ENCODE measurements at places on chromosomes 4 and X.

DNA sequence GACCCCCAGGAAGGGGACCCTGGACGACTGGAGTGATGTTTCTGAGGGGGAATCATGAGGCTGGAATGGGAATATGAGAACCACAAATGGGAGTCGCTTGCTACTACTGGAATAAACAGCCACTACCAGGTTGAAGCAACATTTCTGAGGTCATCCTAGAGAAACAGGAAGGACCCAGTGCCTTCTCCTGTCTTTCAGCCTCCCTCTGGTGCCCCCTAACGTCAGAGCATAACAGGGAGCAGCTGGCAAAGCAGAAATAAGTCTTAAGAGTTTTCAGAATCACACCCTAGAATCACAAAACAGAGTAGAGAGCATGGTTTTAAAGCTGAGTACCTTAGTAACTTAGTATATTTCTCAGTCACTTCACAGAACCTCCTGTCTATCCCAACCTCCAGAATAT lies 347.8 kb upstream of the PITX2 start:
- DNase-seq, result no peak

DNA sequence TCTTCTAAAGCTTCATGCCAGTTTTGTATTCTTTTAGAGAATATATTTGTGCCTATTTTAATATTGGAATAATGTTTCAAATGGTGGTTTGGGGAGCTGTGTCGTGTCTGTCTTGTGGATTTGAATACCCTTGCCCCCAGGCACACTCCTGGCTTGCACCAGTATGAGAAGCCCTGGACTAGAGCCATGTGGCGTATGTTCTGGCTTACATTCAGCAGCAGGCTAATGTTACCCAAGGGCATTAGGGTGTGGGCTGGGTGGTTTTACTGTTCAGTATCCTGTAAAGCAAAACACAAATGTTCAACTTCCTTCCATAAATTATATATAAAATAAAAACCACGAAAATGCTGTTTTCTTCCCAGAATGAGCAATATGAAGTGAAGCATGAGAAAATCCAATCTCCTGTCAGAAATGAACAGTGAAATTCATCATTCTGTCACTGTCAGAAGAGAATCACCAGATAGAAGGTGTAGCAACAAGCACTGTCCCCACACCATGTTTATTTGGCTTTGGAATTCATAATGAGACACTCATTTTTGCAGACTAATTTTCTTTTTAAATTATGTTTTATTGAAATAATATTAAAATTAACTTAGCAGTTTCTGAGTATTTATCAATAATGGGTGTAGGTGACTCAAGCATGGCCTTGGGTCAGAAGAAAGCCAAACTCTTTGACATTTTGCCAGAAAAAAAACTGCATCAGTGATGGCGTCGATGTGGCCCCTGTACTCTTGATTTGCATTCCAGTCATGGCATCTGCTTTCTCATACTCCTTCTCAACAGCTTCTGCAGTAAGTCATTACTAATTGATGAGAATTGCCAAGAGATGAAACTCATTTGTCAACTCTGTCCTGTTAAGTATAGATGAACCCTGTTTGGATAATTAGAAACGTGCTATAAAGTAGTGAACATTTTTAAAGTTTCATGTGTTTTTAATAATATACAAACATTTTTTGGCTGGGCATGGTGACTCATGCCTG lies 43.8 kb downstream of the WWC2 start:
- DNase-seq, result peak; percentile 83

- DNase-seq, result no peak
These were observed 6.6 kb downstream of the ABCD1 start for GRCh38 chrX:153731117-153731844.

GRCh38 chrX:123851079-123851478 lies 8.8 kb upstream of the XIAP start:
- DNase-seq, result no peak

- no peak for DNase-seq
These were observed 4.3 kb downstream of the SLC6A8 start for GRCh38 chrX:153692003-153692402.

DNA sequence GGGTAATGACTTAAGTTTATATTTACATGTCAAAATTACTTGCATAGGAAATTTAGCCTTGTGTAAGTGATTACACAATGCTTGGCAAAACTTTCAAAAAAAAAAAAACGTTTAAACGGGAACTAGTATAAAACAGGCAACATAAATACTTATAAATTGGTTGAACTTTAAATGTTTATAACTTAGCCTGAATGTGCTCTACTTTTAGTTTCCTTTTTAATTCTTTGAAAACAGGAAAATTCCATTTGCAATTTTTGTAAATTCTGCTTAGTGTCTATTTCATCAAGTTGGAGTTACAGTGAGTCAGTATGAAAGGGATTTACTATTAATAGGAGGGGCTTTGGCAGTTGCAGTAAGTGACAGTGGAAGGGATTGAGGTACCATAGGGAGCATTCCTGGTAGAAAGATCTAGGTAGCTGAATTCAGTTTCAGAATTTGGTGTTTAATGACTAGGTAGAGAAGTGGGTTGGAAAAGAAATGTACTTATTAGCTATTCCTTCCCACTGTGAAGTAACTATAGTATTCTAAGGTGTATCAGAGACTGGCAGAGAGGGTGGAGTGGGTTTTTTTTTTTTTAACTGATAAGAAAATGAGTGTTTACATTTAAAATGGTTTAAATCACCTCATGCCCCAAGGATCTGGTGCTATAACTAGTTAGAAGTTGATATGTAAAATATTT lies 2.8 kb downstream of the STAG2 start:
- DNase-seq, result no peak

- no peak for DNase-seq
These were observed 341.7 kb upstream of the FAT1 start for GRCh38 chr4:187065396-187065795.

- DNase-seq, result peak; percentile 17
These were observed 106.8 kb upstream of the CBLL2 start for GRCh38 chrX:22165732-22166457.

DNA sequence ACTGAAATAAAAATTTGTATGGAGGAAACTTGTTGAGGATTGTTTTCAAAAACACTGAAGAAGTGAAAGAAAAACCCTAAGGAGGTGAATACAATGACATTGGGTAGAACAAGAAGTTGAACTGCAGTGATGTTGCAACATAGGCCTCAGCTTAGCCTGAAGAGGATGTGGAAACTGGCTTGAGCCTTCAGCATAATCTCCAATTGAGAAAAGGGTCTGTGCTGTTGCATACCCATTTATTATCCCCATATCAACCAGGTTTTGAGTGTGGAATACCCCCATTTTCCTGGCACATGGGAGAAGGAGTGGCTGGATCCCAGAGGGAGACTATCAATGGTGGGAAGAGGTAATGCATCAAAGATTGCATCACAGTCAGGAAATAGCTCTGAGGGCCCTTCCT lies 695.0 kb upstream of the HS3ST1 start:
- no peak for DNase-seq

GRCh38 chr4:152700151-152700550 lies 20.4 kb upstream of the TMEM154 start:
- no peak for DNase-seq

DNA sequence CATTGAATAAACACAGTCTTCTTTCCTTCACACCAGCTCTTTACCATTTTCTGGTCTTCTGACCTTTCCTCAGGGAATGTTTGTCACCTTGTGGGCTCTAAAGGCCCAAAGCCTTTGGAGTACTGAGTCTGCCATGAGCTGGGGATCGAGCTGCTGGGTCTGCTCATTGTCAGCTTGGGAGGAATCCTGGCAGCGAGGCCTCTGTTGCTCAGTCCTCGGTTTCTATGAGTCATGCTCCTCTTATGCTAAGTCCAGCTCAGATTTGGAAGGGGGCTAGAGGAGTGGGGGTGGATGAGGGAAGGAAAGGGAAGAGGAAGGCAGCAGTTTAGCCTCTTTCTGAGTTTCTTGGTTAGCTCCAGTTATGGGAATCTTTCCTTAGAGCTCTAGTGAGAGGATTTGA lies 31.1 kb downstream of the NHSL2 start:
- DNase-seq, result peak; percentile 52

GRCh38 chr4:180314972-180315371 lies 1928.2 kb upstream of the TENM3 start:
- no peak for DNase-seq

GRCh38 chr4:74451214-74451661 lies 6.3 kb downstream of the AREG start:
- DNase-seq, result no peak

DNA sequence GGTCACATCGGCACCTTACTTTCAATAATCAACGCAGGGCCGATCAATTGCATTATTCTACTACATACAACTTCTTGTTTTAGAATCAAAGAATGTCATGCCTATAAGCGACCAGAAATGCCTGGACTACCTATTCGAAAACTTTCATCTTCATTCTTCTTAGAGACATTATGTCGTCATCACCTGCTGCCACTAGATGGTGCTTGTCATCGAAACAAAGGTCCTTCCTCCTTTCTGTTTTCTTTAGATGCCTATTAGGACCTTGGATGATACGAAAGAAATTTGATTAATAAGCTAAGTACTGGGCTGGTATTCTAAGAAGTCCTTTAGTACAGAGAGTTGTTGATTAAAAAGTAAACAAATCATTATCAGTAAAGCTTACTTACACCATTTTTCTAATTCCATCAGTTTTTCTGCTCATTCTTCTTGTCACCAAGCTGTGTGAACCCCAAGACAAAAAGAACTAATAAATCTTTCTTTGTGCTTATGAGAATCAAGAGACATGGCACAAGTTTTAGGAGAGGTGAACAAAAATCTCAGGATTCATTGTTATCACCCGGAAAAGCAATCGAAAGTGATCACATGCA lies 154.5 kb upstream of the SLC4A4 start:
- peak; percentile 21 for DNase-seq

DNA sequence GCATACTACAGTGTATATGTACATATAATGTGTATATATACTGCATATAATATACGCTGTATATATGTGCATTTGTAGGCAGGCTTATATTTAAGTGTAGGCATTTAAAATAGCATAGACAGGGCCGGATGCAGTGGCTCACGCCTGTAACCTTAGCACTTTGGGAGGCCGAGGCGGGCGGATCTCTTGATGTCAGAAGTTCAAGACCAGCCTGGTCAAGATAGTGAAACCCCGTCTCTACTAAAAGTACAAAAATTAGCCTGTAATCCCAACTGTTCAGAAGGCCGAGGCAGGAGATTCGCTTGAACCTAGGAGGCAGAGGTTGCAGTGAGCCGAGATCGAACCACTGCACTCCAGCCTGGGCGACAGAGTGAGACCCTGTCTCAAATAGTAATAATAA lies 78.4 kb downstream of the JAKMIP1 start:
- no peak for DNase-seq

DNA sequence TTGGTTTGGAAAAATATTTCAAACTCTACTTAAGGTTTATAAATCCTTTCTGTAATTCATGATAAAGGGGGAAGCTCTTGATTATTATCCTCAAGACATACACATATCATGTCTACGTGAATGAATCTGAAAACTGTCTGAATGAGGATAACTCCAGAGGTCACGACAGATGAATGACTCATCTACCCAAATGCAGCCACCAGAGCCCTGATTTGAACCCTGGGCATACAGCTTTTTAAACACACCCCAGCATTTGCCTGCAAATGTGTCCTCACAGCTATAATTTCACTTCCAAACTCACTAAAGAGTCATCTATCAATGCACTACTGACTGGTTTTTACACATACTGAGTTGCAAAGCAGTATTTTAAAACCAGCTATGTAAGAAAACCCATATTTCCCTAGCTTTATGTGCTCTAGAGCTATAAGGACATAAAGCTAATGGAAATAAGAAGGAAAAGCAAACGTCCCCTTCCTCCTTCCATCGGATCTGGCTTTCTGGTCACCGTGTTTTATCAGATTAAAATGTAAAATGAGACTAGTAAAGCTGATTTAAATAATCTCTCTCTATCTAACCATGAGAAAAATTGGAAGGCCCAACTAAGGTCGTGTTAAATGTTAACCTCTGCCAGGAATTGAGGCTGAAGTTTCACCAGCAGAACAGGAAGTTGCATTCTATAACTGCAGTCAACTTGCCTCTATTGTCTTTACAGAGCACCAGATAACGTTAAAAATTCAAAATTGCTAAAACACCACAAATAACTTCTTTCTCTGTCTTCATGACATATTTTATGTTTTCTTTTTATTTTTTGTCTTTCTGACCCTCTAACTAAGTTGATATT lies 63.1 kb upstream of the SPP1 start:
- DNase-seq, result no peak

DNA sequence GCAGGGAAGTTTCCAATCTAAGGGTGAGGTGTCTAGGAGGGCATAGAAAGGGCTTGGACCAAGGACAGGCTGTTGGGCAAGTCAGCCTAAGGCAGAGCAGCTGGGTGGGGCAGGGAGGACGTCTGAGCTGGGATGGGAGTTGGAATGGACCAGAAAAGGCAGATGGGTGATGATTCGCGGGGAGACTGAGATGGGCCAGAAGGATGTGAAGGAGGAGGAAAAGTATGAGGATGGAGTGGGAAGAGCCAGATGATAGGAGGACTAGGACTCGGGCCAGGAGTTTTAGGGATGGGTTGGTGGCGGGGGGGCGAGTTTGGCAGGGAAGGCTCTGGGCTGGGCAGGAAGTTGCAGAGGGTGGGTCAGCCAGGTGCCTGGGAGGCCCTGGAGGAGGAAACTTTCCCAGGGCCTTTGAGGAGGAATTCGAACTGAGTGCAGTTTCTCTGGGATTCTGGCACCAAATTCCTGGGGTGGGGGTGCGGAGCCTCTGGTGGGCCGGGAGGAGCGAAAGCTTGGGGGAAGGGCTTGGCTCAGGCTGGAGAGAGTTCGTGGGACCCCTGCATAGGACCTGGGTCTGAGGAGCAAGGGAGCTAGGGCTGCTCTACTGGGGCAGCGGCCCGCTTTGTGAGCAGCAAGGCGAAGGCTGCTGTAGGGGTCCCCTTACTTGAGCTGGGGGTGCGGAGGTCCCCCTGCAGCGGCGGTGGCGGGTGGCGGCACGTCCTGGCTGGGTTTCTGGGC lies 8.7 kb upstream of the TIMP1 start:
- no peak for DNase-seq

- no peak for DNase-seq
These were observed 245.5 kb downstream of the BANK1 start for GRCh38 chr4:102036016-102036415.

DNA sequence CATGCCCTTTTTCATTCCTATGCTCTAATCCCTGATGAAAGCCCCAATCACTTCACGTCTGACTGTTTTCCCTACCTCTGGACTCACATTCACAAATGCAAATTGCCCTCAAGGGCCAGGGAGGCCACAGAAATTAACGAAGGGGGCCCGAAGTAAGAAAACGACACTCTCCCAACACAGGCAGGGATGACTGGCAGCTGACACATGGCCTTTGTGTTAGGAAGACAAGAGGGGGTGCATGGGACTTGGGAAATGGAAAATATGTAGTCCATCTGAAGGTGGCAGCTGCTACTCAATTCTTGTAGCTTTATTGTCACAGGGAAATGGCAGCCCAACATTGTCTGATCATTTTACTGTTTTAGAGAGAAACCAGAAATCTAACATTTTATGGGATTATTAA lies 12.3 kb upstream of the SPARCL1 start:
- DNase-seq, result no peak

GRCh38 chr4:26124753-26125321 lies 196.0 kb upstream of the RBPJ start:
- no peak for DNase-seq

DNA sequence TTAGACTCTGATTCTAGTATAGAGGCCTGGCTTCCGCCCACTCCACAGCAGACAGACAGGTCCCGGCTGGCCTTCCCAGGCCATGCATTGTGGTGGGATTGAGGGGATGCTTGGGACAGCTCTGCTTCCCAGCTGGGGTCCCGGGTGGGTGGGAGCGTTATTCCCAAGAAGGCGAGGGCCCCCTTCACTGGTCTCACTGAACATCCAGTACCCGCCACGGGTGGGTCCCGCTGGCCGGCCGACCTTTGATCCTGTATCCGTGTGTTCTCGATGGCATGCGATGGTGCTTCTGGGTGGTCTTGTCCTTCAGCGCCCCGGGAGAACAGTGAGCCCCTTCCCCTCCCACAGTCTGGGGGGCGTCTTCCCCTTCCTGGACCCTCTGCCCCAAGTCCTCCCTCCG lies 231.4 kb downstream of the AFAP1 start:
- no peak for DNase-seq

Measured in skeletal muscle cell (primary cell).